ENCODE measurements at places on chromosomes 1 and 21.

- no peak for DNase-seq
Measured at GRCh38 chr1:222181191-222181590, 366.7 kb downstream of the HHIPL2 start.

- no peak for DNase-seq
Measured at GRCh38 chr1:31626223-31627207, 9.0 kb downstream of the HCRTR1 start.

GRCh38 chr21:31886915-31887314, 14.1 kb downstream of the HUNK start:
- DNase-seq = no peak

- no peak for DNase-seq
Measured at GRCh38 chr1:230773396-230774033, 26.3 kb downstream of the CAPN9 start.

DNA sequence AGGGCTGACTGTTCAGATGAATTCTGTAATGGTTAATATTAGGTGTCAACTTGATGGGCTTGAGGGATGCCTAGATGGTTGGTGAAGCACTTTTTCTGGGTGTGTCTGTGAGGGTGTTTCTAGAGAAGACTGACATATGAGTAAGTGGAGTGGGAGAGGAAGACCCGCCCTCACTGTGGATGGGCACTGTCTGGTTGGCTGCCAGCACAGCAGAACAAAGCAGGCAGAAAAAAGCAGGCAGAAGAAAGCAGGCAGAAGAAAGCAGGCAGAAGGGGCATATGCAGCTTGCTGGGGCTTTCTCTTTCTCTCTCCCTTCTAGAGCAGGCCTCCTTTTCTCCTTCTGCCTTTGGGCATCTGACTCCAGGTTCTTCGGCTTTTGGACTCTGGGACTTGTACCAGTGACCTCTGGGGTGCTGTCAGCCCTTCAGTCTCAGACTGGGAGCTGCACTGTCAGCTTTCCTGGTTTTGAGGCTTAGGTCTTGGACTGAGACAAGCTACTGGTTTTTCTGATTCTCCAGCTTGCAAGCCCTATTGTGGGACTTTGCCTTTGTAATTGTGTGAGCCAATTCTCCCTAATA, 42.9 kb upstream of the CD2 start:
- no peak for DNase-seq

DNA sequence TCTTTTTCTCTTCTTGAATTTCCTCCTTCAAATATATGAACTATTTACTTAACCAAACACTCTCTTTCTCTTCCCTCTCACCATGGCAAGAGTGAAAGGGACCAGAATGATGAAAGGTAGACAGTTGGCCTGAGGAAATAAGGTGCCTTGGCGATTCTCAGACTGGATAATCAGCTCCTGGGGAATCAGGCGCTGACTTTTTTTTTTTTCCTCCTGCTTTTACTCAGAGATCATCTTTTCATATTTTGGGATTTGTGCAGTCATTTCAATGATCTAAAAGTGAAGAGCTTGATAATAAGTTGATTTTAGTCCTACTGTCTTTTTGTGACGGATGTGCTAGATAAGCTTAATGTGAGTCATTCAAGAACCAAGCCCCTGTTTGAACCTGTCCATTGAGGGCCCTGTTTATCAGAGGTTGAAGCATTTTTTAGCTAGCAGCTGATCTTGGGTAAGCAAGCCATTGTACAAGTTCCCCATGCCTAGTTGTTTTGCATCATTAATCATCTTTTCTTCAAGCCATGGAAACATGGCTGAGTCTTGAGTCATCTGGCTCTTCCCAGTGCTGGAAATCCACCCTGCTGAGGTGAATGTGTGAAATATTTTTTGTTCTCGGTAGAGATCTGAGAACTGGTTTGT, 40.8 kb downstream of the ITSN1 start:
- no peak for DNase-seq

All from stimulated activated CD8-positive, alpha-beta memory T cell treated with anti-CD3 and anti-CD28 coated beads, Interleukin-4, amount 100 ng/mL, for 4 hours (primary cell).